ENCODE measurements at places on chromosomes 5 and 9. TPM values are rescaled to one million over a fixed set of nuclear protein-coding genes. Genes with fewer than 3 reads are reported as not detected.

SLC2A6 gene
- total RNA-seq, result 14.1 TPM

FOXD4L6 gene
- not detected for total RNA-seq

FRMPD1 gene
- not detected for total RNA-seq

SLC9A3 gene
- 1.3 TPM for total RNA-seq

PDE4D gene
- total RNA-seq, result 11.4 TPM

AGTPBP1 gene
- 17.7 TPM for total RNA-seq

NNT gene
- 96.8 TPM for total RNA-seq

TMEM215 gene
- not detected for total RNA-seq

PGM5 gene
- 88.8 TPM for total RNA-seq

OR1J4 gene
- total RNA-seq, result 0.17 TPM

FGF1 gene
- total RNA-seq, result 2.6 TPM

CDKN2A gene
- total RNA-seq, result 39.5 TPM

DDX4 gene
- total RNA-seq, result not detected

FAM221B gene
- total RNA-seq, result not detected

JAKMIP2 gene
- 0.50 TPM for total RNA-seq
